ENCODE measurements at places on chromosomes 7 and 10. TPM values are rescaled to one million over a fixed set of nuclear protein-coding genes. Genes with fewer than 3 reads are reported as not detected.

The NUTM2D gene
- 1.5 TPM for total RNA-seq

The LIPJ gene
- not detected for total RNA-seq

The TRDMT1 gene
- 2.8 TPM for total RNA-seq

The MTERF1 gene
- total RNA-seq, result 15.1 TPM

The NKX6-2 gene
- total RNA-seq, result 0.10 TPM

The LLCFC1 gene
- total RNA-seq, result not detected

The ARHGEF35 gene
- total RNA-seq, result 0.23 TPM

The GARIN1A gene
- 0.80 TPM for total RNA-seq

The ZNF92 gene
- 5.0 TPM for total RNA-seq

The TMEM72 gene
- not detected for total RNA-seq

The EPO gene
- not detected for total RNA-seq

The PNLIPRP1 gene
- not detected for total RNA-seq

The TAS2R4 gene
- 0.33 TPM for total RNA-seq

The GATAD1 gene
- 18.9 TPM for total RNA-seq

Data from A549 treated with DMSO at 1 μM for 4 hours (cell line).